ENCODE measurements at places on chromosomes 3 and 15. TPM values are rescaled to one million over a fixed set of nuclear protein-coding genes. Genes with fewer than 3 reads are reported as not detected.

FBN1 gene
- 5.5 TPM for total RNA-seq

GALNT15 gene
- 0.06 TPM for total RNA-seq

CLRN1 gene
- total RNA-seq = not detected

DLL4 gene
- total RNA-seq = 2.9 TPM

GOLGA6D gene
- total RNA-seq = not detected

BBX gene
- 15.9 TPM for total RNA-seq

GOLGA8Q gene
- 0.11 TPM for total RNA-seq

AADACL2 gene
- total RNA-seq = not detected
